Stimulated activated CD8-positive, alpha-beta memory T cell treated with anti-CD3 and anti-CD28 coated beads, Interleukin-12 subunit alpha, Interleukin-12 subunit beta, amount 100 ng/mL, for 1 hour (primary cell): ENCODE measurements at places on chromosomes 1 and 21.

DNA sequence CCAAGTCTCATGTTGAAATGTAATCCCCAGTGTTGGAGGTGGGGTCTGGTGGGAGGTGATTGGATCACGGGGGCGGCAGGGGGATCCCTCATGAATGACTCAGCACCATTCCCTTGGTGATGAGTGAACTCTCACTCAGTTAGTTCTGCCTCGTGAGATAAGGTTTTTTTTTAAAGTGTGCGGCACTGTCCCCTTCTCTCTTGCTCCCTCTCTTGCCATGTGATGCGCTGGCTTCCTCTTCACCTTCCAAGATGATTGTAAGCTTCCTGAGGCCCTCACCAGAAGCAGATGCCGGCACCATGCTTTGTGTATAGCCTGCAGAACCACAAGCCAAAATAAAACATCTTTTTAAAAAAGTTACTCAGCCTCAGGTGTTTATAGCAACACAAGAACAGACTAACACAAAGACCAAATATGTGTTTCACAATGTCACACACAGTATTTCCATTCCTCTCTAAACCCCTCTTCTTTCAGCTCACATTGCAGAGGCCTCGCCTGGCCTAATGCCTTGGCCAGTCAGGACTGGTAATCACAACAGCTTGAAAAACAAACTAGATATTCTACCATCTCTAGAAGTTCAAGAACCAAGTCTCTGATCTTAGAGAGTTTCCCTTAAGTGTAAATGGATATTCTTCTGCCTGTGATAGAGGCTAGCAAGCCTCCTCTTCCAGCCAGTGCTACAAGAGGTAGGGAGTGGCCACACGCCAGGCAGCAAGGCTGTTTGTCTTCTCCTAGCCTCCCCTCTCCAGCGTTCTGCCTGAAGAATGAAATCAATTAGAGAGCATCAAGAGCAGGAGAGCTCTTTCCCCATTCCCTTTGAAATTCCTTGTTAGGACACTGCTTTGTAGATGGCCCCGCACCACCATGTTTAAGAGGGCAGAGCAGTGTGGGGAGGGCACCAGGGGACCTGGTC, 19.6 kb upstream of the RAP1A start:
- no peak for DNase-seq

DNA sequence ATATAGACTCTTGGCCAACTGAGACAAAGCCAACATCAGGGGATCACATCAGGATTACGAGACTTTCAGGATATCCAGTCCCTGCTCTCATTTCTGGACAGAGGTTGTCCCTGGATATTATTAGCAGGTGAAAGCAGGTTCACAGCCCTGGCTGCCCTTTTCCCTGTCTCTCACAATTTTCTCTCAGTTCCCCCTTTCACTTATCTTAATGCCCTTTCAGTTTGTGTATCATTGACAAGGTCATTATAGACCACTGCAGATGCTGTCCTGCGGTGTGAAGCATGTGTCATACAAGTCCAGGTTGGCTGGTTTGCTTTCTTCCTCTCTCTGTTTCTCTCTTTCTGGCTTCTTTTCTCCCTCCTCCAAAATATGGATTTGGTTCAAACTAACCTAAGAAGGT, 2.1 kb upstream of the KLHDC9 start:
- no peak for DNase-seq

DNA sequence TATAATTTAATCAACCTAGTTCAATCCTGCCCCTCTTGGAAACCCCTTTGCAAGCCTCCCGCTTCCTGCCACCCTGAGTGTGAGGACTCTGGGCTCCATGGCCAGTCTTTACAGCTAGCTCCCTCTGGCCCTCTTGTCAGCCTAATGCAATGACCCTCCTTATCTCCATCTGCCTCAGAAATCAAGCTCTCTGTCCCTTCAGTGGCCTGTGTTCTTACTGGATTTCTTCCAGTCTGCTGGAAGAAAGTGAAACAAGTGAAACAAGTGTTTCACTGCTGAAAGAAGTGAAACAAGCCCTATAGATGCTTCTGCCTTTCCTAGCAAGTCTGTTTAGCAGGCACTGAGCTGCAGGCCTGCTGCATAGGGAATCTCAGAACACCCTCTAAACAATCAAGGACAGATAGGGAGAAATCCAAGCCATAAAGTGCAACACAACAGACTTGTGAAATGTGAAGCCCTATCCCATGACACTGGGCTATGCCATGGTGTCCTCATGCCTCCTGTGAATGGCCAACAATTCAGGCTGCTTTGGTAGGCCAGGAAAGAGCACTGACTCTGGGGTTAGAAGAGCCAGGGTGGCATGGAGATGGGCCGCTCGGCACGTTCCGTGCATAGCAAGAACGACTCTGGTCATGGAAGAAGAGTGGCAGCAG, 55.9 kb downstream of the FAM163A start:
- DNase-seq: no peak

DNA sequence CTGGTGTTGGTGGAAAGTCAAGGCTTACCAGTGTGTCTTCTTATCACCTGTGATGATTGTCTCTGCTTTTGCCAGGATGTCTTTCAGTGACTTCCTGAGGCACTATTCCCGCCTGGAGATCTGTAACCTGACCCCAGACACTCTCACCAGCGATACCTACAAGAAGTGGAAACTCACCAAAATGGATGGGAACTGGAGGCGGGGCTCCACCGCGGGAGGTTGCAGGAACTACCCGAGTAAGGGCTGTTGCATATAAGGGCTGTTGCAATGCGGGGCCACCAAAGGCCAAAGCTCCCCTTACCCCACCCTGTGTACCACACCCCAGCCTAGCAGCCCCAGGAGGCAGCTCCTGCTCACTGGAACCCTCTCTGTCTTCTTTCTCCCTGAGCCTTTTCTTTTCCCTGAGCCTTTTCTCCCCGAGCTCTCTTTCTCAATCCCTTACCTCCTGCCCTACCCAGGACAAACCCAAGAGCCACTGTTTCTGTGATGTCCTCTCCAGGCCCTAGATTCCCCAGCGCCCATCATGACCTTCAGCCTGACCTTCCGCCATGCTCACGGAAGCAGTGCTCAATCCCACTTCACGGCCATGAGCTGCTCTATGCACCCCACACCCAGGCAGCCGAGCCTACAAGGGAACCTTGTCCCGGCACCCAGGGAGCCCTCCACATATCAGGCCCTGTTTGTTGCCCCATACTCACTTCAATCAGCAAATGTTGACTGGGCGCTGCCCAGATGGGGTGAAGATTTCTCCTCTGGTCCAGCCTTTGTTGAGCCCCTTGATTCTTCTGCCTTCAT, 40.6 kb downstream of the CAPN2 start:
- no peak for DNase-seq

DNA sequence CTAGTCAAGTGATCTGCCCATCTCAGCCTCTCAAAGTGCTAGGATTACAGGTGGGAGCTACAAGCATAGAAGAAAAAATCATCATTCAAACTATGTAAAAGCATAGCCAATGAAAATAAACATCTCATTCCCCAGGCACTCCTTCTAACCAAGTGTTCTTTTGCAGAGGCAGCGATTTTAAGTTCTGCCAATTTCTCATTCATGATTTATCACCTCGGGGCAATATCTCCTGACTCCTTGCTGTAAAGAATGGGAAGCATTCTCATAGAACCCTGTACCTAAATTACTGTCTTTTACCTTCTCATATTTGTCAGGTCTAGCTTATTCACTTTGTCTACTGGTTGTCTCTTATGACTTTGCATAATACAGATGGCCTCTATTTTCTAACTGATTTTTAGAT, 32.5 kb upstream of the IVNS1ABP start:
- DNase-seq: no peak

DNA sequence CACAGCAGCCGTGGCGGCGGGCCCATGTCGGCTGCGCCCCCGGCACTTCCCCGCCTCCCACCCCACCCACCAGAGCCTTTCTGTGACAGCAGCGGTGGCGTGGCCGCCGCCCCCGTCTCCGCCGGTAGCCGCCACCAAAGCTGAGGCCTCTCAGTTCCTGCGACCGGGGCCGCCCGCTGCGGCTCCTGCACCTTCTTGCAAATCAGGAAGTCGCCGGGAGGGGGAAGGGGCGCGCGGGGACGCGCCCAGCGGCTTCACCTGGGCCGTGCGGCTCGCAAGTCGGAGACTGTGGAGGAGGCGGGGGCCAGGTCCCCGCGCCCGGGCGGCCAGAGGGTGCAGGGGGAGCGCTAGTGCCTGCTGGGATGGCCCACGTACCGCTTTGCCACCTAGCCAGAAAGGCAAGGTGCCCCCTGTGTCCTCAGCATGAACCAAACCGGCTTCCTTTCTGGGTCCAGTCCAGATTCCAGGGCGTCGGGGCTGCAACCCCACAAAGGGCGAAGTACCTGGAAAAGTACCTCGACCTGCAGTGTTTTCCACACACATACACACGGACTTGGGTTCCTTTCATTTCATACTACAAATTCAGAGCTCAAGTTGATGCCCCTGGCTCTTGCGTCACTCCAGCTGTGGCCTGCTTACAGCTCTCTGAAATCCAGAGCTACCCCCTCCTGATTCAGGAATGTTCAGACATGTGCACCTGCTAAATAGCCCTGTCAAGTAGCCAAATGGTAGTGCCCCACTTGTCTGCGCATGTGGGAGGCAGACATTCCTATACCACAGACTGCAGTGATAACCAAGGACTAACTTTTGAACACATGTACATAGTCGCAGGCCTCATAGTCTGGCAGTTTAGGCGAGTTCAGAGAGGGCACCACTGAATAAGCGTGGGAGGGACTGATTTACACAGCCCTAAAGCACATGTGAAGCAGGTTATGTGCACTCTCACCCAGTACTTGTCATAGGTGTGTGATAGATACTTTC, at the start of gene DENND1B:
Gene DENND1B, minus strand, starts transcription at position 199 of the 981 bp plus-strand sequence. CDS start 325 bp downstream, outside the sequence.
- DNase-seq: peak; percentile 56

GRCh38 chr1:23343221-23344110, 618 bp downstream of the HNRNPR start:
- DNase-seq: no peak

DNA sequence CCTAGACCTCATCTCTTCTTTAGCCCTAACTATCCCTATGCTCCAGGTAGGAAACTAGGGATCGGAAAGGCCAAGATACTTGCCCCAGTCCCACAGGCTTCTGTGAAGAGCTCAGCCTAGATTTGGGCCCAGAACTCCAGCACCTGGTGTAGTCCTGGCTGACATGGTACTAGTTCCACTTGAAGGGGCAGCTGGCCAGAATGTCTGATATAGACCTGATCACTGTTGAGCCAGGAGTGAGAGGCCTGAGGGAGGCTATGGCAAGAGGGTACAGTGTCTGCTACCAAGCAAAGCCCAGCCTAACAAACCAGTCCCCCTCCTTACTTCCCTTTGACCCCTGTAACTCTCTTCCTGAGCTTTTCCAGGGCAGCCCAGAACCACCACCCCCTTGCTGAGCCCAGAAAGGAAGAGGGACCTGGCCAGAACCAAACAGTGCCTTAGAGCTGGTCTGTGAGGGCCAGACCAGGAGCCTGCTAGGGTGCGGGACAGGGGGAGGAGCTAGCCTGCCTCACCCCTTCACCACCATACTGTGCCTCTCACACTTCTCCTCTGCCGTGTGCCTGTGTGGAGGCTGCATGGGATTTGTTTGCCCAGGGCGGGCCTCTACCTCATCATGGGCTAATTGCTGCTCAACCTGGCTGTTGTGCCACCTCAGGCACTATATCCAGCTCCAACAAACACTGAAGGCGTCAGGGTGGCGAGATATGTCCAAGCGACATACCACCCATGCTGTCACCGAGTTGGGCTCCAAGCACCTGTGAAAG, 10.9 kb downstream of the POMGNT1 start:
- no peak for DNase-seq

GRCh38 chr1:7553042-7553690, 217.9 kb upstream of the VAMP3 start:
- DNase-seq: no peak
